ENCODE measurements at places on chromosomes 4 and X.

DNA sequence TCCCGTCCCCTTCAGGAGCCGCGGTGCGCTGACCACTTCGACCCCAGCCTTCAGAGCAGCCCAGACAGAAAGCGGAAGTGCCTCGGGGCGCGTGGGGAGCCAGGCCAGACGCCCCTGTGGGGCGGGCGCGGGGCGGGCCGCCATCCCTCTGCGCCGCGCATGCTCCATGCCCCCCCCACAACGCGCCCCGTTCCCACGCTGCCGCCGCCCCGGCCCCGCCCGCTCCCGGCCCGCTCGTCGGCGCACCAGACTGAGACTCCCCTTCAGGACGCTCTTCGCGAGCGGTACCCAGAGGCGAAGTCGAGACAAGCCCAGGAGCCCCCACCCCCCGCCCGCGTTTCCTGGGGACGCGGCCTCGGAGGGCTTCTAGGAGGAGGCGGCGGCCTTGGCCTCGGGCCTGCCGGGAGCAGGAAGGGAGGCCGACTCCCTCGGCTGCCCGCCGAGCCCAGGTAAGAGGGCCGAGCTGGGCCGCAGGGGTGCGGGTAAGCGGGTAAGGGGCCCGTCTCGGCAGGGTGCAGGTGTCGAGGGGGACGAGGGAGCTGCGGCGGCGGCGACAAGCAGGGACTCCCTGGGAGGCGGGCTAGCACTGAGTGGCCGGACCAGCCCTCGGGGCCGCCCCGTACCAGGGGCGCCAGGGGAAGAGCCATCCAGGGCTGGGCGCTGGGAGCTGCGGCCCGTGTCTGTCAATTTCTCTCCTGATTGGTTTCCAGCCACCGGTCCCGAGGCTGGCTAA lies at the start of gene ZFP92:
ZFP92 (plus strand) TSS at position 218 of the 733 bp plus-strand sequence. CDS start 6,851 bp downstream, outside the sequence.
- DNase-seq = peak; percentile 5

DNA sequence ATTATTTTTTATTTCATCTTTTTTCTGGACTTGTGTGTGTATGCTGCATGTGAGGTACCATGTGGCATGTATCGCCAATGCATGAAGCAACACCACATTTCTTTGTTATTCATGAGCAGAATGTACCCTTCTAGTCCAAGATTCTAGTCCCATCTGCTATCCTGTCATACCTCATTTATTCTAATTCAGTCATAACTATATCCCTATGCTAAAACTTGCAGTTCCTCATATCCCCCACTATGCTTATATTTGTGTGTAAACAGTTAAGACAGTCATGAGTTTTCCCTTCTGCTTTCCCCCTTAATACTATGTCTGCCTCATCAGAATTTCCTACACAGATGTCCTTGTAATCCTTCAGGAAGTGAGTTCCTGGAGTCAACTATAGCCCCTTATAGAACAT lies 19.7 kb downstream of the OCRL start:
- no peak for DNase-seq

DNA sequence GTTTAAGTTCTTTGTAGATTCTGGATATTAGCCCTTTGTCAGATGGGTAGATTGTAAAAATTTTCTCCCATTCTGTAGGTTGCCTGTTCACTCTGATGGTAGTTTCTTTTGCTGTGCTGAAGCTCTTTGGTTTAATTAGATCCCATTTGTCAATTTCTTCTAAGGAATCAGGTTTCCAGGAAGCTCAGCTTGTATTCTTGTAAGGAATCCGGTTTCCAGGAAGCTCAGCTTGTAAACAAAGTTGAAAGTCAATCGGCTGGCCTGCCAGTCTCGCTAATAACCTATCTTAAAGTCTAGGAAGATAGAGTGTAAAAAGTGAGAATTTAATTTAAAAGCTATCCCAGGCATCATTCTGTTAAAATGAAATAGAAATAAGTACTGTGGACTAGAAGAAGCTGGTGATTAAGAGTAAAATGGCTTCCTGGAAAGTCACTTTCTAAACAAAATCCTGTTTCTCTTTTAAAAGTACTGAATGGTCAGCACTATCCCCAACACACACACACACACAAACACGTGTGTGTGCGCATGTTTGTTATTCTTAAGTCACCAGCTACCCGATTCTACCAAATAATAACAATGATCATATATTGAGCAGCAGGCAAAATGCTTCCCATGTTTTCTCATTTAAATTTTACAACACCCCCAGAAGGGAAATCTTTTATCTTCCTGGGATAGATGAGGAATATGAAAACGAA lies 171.7 kb downstream of the PAPSS1 start:
- peak; percentile 51 for DNase-seq

DNA sequence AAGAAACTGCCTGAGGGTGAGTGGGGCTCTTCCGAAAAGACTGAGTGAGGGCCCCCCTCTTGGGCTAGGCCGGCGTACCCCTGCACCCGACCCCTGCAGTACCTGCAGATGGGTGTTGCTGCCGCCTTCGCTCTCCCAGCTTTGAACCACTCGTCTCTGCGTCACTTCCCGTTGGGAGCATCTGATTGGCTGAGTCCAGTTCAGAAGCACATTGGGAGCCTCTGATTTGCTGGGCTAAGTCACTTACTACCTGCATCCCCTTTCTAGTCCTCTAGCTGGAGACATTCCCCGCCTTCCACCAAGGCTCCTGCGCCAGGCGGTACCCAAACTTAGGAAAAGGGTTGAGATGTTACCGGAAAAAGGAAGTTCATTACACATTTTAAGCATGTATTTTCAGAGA lies 20.4 kb upstream of the WWC2 start:
- no peak for DNase-seq

GRCh38 chrX:9434051-9434550 lies 30.8 kb upstream of the TBL1X start:
- no peak for DNase-seq

DNA sequence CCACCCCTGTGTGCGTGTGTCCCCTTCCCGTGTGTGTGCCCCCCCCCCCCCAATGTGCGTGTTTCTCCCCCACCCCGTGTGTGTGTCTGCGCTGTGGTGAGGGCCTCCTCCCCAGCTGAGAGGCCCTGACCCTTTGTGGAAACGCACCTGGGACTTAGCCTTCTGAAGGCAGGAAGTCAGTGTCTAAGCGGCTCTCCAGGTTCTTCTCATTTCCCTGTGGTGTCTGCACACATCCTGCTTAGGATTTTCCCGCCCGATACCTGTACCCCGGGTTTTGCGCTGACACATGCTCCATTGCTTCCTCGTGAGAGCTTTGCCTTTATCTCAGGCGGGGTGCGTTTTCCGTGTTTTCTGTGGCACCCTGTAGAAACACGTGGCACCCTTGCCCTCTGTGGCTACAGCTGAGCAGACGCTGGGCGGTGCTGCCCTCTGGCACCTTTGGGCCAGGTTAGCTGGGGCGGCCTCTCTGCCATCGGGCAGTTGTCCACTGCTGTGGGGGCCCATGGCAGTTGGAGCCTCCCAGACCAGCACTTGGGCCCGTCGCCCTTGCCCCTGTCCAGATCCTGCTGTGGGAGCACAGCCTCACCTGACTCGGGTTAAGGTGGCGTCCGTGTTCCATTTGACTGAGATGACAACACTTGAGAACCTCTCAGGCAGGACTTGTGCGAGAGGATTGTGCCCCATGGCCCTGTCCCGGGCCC lies 26.3 kb downstream of the MAEA start:
- no peak for DNase-seq

- no peak for DNase-seq
These were observed 1.1 kb upstream of the MRPL1 start for GRCh38 chr4:77861495-77861894.

- DNase-seq = no peak
These were observed 75.3 kb downstream of the PWWP3B start for GRCh38 chrX:106243376-106243775.

DNA sequence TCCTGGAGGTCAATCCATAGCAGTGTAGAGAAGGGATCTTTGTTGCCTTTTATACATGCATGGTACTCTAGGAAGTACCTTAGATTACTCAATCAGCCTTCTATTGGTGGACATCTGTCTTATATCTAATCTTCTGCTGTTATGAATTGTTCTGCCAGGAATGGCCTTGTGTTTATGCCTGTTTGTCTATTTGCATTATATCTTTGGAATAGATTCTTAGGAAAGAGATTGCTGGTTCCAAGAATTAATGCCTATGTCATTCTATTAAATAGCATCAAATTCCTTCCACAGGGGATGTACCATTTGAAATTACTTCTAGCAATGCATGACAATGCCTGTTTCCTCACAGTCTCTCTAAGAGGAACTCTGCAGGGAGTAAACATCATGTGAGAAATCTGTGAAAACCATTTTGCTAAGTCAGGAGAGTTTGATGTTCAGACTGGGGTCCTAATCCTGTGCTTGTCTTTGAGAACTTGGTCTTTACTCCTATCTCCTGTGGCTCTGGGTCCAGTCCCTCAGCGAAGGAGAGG lies 42.5 kb downstream of the BEX3 start:
- DNase-seq = peak; percentile 73

DNA sequence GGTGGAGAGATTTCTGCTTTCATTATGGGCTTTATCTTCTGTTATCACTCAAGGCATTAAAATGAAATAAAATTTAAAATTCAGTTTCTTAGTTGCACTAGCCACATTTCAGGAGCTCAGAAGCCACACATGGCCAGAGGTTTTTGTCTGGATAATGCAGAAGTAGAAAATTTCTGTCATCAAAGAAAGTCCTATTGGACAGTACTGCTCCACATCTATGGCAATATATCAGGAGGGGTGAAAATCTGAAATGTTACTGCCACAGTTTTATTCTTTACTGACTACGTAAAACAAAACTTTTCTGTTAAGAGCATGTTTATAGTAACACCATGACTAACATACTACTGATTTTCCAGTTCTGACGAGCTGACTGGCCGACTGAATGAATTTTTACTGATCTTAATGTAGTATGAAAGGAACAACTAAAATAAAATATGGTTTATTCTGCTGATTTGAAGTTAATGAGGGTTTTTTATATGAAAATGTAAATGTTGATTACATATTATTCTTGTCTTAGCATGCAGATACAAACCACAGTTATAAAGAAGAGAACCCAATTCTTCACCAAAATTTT lies 264.0 kb upstream of the HAND2 start:
- DNase-seq = peak; percentile 51

DNA sequence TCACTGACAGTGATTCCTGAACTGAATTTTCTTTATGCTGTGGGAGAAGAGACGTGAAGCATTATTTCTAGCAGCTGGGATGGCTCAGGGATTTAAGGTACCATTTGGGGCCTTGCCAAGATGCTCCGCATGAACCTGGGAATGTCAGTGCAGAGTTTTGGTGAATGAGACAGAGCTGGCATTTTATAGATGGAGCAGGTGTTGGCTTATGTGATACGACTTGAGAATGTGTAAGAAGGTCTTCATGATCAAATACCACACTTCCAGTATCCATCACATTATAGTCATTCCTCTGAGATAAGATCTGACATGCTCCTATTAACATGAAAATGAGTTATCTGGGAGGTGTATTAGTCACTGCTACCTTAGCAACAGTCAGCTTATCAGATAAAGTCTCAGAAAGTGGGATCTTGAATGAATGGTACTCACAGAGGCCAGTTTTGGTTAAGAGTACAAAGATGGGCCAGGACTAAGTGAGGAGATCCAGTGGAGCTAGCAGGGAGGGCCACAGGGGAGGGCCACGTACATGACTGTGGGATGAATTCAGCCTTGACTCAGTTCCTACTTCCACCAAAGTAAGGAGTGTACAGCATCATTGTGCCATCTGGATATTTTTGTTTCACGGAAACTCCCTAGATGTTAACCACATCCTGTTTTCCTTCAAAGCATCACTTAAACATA lies 116.7 kb downstream of the SPCS3 start:
- DNase-seq = peak; percentile 84

GRCh38 chr4:67899096-67899495 lies 15.3 kb upstream of the TMPRSS11D start:
- no peak for DNase-seq

DNA sequence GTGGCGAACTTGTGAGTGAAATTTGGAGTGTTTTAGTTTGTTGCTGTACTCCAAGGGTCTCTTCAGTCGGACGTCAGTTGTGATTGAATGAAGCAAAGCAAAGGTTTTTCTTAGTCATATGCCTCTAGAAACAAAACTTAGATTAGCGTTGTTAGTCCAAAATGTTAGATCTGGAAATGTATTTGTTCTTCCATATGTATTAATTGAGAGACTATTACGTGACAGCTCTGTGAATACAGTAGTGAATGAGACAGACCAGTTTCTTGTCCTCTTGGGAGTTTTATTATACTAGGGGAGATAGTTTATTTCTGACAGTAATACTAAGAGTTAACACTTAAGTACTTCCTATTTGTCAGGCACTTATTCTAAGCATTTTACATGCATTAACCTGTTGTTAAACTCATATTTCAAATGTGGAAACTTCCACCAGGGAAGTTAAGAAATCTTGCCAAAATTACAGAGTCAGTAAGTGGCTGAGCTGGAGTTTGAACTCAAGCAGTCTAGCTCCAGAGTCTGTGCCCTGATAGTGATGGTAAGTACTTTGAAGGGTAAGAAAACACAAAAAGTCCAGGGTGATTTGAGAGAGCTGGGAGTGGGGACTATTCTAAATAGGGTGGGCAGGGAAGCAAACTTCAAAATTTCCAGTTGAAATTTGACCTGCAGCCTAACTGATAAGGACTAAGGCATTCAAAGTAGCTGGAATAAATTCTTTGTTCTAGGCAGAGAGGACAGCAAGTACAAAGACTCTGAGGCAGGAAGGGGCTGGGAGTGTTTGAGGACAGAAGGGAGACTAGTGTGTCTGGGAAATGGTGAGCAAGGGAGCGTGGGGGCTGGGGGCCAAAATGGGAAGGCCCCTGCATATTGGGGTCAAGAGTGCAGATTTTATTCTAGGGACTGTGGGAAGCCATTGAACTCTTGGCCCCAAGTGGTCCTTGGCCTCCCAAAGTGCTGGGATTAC lies 17.0 kb downstream of the ADD1 start:
- DNase-seq = peak; percentile 66

DNA sequence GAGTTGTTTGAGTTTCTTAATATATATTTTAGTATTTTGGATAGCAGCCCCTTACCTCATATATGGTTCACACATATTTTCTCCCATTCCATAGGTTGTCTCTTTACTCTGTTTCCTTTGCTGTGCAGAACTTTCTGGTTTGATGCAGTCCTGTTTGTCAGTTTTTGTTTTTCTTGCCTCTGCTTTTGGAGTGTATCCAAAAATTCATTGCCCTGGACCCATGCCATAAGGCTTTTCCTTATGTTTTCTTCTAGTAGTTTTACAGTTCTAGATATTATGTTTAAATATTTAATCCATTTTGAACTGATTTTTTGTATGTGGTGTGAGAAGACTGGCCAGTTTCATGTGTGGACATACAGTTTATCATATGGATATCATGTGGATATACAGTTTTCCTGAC lies 58.5 kb upstream of the NUDT6 start:
- DNase-seq = no peak

DNA sequence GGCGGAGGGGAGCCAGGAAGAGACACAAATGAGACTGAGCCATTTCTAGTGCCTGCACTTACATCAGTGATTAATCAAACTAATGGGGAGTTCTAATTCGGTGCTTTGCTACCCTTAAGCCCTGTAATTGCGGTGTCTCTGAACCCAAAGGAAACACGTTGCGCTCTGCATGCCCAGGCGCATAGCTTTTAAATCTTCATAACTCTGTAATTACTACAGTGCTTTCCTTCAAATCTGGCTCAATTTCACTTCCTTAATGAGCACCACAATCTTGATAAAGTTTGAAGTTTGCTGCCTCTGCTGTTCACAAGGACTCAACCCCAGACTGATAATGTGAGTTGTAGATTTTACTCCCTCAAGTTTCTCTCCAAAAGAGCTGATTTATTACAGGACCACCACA lies 5.7 kb upstream of the NHS start:
- no peak for DNase-seq

GRCh38 chr4:129543299-129543698 lies 447.3 kb downstream of the C4orf33 start:
- no peak for DNase-seq

Measured in amniotic epithelial cell (primary cell).